Cortex of kidney (tissue), 1 donor: ENCODE measurements at places on chromosomes 13 and 19.

DNA sequence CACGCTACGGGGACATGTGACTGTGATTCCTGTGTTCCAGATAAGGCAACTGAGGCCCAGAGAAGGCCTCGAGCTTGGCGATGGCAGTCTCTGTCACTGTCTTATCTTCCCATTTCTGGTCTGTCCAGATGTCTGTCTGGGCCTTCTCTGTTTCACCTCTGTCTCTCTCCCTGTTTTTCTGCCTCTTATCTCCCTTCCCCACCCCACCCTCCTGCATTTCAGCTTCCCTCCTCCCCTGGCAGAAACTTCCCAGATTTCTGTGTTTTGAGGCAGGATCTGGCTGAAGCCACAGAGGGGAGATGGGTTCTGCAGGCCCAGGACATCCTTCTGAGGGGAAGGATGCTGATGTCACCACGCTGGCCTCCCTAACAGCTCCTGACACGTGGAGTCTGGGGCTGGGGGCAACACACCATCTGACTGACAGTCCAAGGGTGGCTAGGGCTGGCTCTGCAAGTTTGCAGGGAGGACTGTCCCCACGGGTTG lies 14.4 kb downstream of the PAK4 start:
- no peak for DNase-seq

DNA sequence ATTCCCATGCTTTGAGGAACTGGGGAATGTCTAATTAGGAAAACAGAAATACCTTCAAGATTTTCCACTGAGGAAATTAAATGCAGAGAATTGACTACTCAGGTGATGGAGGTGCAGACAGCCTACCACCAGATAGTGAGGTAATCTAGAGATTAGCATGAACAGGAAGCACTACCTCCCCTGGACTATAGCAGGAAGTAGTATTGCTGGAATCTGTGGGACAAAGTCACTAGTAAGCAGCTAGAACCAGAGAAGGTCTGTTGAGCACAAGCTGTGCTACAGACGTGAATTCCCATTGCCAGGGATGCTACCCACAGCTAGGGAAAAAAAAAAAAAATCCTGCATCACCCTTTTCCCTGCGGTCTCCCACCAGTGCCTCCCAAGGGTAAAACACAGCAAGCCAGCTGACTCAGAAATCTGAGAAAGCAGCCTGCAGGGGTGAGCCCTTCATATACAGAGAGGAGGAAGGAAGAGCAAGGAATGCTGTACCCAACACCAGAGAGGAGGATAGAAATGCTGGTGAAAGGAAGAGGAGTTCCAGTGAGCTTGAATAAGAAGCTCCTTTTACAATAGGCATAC lies 10.2 kb downstream of the ENOX1 start:
- no peak for DNase-seq

- DNase-seq: no peak
These were observed 20.8 kb upstream of the C19orf12 start for GRCh38 chr19:29735829-29736228.

DNA sequence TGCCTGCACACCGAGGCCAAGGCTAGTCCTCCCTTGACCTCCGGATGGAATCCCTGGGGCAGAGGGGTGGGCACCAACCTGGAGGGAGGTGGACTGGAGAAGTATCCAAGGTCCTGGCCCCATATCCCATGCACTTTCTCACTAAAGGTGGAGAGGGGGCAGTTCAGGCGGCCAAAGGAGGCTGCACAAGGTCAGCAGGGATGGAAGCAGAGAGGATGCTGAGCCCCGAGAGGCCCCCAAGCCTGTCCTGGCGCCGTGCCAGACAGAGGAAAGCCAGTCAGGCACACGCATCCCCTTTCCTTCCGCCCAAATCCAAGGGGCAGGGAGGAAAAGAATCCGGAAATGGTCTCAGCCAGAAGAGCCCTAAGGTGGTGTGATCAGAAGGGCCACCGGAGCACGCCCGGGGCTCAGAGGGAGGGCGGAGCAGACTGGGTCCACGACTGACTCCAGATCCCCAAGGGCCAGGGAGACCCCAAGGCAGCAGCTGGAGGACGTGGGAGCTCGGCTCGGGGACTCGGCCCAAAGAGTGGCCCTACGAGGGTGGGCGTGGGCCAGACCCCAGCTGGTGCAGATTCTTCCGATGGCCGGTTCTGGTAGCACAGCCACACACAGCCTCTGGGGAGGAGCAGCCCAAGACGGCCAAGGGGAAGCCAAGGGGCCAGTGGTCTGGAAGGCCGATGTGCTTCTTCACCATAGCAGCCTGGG lies 60.0 kb downstream of the MLLT1 start:
- DNase-seq: no peak

GRCh38 chr13:36619535-36619934 lies 54.3 kb upstream of the SERTM1 start:
- DNase-seq: no peak

- DNase-seq: no peak
These were observed 16.2 kb downstream of the TLE5 start for GRCh38 chr19:3045885-3046697.

DNA sequence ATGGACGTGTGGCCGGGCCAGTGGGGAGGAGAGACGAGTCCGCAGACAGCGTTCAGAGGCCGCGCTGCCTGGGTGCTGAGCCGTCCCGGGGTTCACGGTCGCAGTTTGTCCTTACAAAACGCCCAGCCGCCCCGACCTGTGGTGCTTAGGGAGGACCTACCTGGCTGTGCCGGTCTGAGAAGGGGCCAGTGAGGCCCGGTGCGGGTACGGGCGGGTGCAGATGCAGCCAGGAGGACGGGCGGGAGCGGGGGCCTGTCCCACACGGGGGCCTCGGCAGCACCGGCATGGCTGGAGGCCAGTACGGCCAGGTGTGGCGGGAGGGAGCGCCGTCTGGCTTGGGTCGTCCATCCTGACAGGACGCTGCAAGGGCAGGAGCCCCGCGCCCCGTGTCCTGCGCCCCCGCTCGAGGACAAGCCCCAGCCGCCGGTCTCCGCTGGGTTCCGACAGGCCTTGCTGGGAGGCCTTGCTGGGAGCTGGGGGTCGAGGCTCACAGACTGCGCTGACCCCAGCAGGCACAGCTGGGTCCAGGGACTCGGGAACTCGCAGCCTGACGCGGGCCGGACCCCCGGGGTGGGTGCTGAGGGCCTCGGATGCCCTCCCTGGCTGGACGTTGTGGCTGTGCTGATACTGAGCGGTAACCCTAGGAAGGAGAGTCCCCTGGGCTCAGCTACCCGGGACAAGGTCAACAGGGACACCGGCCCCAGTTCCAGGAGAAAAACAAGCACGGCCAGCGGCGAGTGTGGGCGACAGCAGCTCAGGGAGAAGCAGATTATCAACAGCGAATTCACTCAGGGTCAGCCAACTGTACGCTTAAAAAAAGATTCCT lies 5.3 kb upstream of the PROZ start:
- no peak for DNase-seq

GRCh38 chr13:48132961-48133360 lies 38.1 kb upstream of the MED4 start:
- DNase-seq: no peak

DNA sequence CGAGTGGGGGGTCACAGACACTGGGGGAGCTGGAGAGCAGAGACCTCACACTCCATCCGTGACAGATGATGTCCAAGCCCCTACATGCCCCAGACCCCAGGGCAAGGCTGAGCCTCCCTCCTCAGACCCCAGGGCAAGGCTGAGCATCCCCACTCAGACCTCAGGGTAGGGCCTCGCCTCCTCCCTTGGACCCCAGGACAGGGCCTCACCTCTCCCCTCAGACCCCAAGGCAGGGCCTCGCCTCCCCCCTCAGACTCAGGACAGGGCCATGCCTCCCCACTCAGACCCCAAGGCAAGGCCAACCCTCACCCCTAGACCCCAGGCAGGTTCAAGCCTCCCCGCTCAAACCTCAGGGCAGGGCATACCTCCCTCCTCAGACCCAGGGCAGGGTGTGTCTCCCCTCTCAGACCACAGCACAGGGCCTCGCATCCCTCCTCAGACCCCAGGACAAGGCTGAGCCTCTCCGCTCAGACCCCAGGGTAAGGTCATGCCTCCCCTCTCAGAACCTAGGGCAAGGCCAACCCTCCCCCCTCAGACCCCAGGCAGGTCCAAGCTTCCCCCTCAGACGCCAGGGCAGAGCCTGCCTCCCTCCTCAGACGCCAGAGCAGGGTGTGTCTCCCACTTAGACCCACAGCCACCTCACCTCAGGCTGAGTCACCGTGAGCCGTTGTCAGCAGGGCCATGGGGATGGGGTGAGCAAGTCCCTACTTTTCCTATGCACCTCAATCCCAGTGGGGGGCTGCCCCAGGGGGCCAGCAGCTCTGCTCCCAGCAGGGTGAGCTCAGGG lies 1.7 kb upstream of the S1PR4 start:
- DNase-seq: no peak

- DNase-seq: no peak
These were observed 67.3 kb upstream of the SACS start for GRCh38 chr13:23500849-23501248.

- no peak for DNase-seq
These were observed 3.7 kb downstream of the FUZ start for GRCh38 chr19:49809160-49809940.

DNA sequence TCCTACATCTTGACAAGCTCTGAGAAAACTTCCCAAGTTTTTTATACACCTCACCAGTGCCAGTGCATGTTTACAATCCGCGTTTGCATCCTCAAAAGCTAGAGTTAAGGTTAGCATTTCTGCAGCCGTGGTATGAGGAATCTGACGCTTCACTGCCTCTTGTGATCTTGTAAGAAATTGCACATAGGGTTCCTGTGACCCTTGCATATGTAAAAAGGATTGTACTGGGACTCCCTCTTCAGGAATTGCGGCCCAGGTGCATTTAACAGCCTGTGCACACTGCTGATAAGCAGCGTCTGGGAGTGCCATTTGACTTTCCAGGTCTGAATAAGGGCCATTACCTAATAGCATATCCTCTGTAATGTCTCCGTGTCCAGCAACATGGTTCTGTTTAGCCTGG lies 15.3 kb downstream of the FPR3 start:
- no peak for DNase-seq

- no peak for DNase-seq
These were observed 32.2 kb upstream of the SLC15A1 start for GRCh38 chr13:98784666-98785065.

DNA sequence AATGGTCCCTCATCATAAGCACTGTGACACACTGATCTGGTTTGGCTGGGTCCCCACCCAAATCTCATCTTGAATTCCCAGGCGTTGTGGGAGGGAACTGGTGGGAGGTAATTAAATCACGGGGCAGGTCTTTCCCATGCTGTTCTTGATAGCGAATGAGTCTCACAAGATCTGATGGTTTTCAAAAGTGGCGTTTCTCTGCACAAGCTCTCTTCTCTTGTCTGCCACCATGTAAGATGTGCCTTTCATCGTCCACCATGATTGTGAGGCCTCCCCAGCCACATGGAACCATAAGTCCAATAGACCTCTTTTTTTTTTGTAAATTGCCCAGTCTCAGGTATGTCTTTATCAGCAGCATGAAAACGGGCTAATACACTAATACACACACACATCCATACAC lies 6.9 kb upstream of the GPR4 start:
- DNase-seq: no peak

- no peak for DNase-seq
These were observed 62.8 kb upstream of the EDNRB start for GRCh38 chr13:77981281-77981881.

- no peak for DNase-seq
These were observed 3.1 kb upstream of the CLASRP start for GRCh38 chr19:45035755-45036154.

DNA sequence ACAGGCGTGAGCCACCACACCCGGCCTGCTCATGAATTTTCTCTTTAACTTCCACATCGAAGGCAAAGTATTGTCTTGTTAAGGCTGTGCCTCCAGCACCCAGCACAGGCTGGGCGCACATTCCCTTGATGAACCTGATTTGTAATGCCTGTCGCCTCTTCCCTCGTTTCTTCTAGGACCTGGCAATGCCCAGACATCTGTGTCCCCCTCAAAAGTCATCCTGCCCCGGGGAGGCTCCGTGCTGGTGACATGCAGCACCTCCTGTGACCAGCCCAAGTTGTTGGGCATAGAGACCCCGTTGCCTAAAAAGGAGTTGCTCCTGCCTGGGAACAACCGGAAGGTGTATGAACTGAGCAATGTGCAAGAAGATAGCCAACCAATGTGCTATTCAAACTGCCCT lies 3.7 kb downstream of the ICAM1 start:
- no peak for DNase-seq

DNA sequence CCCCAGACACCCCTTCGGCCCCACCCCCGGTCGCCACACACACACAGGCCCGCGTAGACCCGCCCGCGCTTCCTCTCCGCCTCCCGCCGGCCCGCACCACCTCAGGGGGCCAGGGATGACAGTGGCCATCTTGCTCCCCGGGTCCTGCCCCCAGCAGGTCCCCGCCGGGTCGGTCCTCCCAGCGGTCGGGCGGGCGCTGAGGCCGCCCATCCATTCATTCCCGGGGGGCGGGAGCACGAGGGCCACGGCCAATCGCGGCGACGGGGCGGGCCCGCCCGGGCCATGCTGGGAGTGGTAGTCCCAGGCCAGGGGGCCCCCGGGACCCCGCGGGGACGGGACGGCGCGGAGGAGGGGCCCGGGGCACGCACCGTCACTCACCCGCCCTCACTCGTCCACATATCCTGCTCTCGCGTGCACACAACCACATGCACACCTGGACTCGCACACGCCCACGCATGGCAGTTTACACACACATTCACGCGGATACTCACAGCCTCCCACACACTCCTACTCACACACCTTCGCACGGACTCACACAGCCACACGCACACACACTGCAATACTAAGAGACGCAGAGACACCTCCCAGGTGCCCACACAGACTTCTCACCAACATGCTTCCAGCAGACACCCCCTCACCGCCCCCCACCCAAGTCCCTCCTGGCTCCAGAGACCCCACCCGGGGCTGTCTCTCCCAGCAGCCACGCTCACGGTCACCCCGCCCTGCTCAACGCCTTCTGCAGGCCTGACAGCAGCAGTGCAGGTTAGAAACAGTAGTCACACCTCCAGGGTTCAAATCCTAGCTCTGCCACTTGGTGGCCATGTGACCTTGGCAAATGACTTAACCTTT lies at the start of gene DPF1:
DPF1 (minus strand) TSS at position 209 of the 849 bp plus-strand sequence; CDS start at position 129, 80 bp downstream.
- DNase-seq: no peak

GRCh38 chr13:111361046-111361872 lies 40.8 kb downstream of the TEX29 start:
- DNase-seq: no peak

GRCh38 chr13:99255271-99255670 lies 2.9 kb downstream of the GPR18 start:
- DNase-seq: no peak

DNA sequence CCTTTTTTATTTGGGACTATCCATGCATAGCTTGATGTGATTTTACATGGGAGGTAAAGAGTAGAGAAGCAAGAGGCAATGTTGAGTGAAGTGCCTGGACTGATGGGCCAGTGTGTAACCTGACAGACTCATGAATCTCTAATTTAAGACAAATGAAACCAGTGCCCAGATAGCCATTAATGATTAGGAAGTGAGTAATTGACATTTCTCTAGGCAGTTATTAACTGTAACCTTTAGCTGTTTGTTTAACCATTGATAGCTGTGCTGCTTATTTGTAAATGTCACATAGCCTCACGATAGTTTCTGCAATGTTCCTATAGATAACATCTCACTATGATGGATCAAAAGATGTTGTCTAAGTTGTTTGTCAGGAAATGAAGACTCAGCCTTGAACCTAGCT lies 1047.5 kb upstream of the SPRY2 start:
- DNase-seq: no peak
